ENCODE measurements at places on chromosomes 1 and 21.

- no peak for DNase-seq
Measured at GRCh38 chr1:208230668-208231529, 13.3 kb downstream of the PLXNA2 start.

- DNase-seq: no peak
Measured at GRCh38 chr1:209402697-209403096, 180.8 kb upstream of the CAMK1G start.

DNA sequence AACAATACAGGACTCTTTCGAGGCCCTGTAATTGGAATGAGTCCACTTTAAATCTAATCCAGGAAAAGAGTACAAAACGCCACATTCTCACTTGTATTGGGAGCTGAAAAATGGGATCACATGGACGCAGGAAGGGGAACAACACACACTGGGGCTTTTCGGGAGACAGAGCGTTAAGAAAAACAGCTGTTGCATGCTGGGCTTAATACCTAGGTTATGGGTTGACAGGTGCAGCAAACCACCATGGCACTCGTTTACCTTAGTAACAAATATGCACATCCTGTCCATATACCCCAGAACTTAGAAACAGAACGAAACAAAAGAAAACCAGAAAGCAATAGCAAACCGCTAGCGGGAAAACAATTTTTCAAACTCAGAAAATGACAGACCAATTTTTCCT lies 1532.7 kb upstream of the TPTE start:
- peak; percentile 91 for DNase-seq

- no peak for DNase-seq
Measured at GRCh38 chr1:211336775-211337174, 10.1 kb downstream of the TRAF5 start.

GRCh38 chr1:236038034-236038433 lies 26.9 kb downstream of the NID1 start:
- DNase-seq: no peak

Data from SK-MEL-5 (cell line).